ENCODE measurements at places on chromosomes 7 and 10.
A peak's percentile ranks its signal among the peaks of the same experiment; 100 is the strongest.

DNA sequence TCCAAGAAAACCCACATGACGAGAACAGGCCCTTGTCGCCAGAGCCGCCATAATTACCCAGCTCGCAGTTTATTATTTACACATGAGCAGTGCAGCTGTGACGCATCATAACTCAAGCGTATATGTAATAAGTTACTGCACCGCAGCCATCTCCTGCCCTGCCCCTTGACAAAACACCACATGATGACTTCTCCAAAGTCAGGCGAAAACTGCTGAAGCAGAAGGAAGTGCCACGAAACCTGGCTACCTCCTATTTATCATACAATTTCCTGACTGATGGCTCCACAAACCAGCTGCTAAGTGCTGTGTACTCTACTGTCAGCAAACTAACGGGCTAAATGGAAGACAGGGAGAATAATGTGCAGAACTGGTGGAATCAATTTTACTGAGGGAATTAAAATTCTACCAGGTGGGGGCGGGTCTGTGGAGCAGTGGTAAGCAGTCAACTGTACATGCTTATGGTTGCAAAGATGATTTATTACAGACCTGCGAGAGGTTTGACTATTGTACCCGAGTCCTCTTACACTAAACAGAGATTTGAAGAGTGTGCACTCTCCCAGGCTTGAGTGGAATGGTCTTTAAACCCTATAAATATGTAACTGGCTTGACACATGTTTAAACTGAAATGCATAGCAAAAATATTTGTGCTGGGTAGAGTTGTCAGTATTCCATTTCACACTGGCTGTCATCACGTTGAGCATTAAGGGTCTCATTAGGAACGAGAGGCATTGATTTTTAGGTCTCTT lies 156.0 kb downstream of the GLI3 start:
- no peak for DNase-seq

GRCh38 chr7:151340794-151341356 lies 737 bp upstream of the NUB1 start:
- no peak for DNase-seq

- DNase-seq = no peak
Measured at GRCh38 chr10:119831656-119832055, 41.0 kb downstream of the MCMBP start.

GRCh38 chr10:70560511-70560941 lies 42.0 kb downstream of the PRF1 start:
- DNase-seq = no peak

GRCh38 chr7:30996256-30996655 lies 32.5 kb downstream of the GHRHR start:
- DNase-seq = no peak

- no peak for DNase-seq
Measured at GRCh38 chr10:651692-652091, 37.8 kb downstream of the DIP2C start.

DNA sequence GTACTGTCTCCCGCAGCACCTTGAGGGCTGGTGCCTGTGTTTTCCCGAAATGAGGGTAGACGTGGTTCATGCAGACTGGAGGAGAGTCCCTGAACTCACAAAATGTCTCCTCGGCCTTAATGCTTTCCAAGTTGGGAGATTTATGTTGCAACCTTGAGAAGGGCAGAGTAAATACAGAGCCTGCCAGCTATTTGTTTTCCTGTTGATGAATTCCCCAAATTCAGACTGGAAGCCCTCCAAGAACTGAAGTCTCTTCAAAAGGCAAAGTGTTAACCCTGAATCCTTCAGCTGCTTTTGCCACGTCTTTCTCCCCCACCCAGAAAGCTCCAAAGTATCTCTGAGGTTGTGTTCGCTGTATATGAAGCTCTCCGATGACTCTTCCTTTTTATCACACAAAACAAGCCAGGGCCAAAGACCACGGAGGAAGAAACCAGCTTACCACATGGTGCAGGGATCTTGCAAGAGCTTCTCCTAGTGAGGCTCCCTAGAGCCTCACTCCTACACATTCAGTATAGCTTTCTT lies 254.7 kb upstream of the NFE2L3 start:
- no peak for DNase-seq

DNA sequence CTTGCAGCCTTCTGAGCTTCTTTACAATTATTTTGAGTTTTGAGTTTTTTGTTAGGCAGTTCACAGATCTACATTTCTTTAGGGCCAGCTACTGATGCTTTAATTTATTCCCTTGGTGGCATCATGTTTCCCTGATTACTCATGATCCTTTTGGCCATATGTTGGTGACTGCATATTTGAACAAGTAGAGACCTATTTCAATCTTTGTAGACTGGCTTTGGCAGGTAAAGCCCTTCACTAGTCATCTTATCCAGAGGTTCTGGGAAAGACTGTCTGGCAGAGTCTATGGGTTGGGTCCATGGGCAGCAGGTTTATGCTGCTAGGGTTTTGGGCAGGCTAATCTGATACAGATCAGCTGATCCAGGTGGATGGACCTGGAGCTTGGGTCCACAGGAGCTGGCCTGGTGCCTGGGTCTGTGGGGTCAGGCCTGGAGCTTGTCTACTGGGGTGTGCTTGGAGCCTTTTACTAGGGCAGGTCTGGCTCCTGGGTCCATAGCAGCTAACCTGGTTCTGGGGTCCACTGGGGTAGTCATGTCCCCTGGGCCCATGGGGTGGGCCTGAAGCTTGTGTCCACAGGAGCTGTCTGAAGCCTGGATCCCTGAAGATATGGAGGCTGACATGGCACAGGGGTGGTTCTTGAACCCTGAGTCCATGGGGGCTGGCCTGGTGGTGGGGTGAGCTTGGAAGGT lies 72.7 kb downstream of the GPR85 start:
- no peak for DNase-seq

- DNase-seq = peak; percentile 87
Measured at GRCh38 chr7:105013816-105014692, at the start of gene KMT2E. Gene KMT2E (plus strand): TSS chr7:105014205. CDS start chr7:105040953, 26,748 bp downstream.

DNA sequence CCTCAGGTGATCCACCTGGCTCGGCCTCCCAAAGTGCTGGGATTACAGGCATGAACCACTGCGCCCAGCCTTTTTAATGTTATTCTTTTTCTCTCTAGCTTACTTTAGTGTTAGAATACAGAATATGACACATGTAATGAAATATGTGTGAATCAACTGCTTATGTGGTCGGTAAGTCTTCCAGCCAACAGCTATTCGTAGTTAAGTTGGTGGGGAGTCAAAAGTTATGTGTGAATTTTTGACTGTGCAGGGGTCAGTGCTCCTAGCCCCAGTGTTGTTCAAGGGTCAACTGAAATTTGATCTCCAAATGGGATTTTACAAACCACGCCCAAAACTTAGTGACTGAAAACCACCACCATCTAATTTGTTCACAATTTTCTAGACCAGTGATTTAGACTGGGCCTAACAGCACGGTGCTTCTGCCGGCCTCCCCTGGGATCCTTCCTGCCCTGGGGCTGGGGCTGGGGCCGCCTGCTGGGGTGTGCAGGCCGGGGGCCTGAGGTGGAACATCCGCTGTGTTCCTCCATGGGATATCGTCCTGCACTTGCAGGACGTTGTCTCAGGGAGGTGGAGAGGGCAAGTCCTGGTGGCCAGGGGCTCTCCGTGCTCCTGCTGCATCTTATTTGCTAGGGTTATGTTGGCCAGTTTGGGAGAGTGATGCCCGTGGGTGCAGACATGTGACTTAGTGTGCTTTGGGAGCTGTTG lies 24.5 kb upstream of the GRB10 start:
- DNase-seq = no peak

DNA sequence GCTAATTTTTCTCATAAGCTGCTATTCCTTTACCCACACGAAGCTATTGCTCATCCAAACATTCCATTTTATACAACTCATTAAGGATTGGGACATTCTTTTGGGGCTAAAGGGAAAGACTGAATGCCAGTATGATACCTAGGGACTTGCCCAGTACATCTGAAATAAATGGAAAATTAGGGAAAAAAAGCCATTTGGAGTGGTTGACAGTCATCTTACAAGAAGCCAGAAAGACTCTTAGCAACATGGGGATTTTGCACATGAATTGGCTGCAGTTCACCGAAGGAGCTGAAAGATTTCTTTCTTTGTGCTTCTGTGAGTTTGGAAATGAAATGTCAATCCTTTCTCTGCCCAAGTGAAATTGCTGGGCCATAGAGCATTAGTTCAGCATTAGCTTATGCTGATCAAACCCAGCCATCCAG lies 43.3 kb upstream of the MTURN start:
- DNase-seq = no peak

DNA sequence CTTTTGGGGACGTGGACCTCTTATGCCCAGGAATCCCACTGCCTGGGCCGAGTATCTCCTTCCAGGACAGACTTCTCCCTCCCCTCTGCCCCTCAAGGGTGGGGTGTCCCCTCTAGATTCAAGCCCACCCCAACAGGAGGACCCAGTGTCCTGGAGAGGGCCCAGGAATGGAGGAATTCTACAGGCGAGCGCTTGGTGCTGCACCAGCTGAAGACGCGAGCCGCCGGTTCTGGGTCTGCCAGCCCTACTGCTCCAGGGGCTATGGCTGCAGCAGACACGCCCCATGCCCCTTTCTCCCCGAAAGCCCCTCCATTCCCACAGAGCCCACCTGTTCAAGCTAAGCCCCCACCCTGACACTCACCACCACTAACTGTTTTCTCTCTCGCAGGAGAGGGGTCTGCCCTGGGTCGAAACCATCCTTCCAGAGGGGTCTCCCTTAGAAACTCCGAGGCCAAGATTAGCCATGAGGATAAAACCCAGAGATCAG lies 8.6 kb downstream of the CRYGN start:
- DNase-seq = no peak

Measured in activated CD8-positive, alpha-beta memory T cell treated with anti-CD3 and anti-CD28 coated beads for 1 hour (primary cell).